ENCODE measurements at places on chromosomes 16 and 17.

DNA sequence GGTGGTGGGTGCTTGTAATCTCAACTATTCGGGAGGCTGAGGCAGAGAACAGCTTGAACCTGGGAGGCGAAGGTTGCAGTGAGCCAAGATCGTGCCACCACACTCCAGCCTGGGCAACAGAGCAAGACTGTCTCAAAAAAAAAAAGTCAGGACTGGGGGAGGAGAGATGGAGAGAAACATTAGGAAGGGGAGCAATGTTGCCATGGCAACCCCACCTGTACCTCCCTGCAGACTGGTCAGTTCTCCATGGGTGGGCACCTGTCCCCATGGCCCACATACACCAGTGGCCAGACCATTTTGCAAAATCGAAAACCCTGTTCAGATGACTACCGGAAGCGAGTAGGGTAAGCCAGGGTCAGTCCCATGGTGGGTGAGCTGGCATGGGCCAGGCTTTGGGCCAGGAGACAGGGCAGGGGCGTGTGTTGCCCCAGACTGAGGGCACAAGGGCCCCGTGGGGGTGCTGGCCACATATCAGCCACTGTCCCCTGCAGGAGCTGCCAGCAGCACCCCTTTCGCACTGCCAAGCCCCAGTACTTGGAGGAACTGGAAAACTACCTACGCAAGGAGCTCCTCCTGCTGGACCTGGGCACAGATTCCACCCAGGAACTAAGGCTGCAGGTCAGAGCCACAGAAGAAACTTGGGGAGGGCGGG, 14.0 kb downstream of the TSNAXIP1 start:
- H3K36me3 ChIP-seq = no peaks in the 10 kb centered on the region
- no peaks in the 10 kb centered on the region for H3K27me3 ChIP-seq

DNA sequence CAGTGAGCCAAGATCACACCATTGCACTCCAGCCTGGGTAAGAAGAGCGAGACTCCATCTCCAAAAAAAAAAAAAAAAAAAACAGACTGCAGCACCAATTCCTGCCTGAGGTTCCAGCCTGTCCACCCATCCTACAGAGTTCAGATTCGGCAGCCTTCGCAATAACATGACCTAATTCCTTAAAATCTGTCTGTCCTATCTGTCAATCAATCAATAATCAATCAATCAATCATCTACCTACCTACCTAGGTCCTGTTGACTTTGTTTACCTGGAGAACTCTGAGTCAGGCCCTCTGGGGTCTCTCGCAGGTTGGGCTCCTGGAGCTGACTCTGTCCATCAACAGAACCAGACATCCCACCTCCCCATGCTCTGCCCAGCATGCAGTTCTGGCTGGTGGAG, 236.7 kb downstream of the ENGASE start:
- peaks cover 71% of the 10 kb centered on the region for H3K27me3 ChIP-seq
- no peaks in the 10 kb centered on the region for H3K4me1 ChIP-seq
- no peak for DNase-seq
- no peak overlapping the region for H3K4me3 ChIP-seq

GRCh38 chr16:2155977-2156848, 631 bp downstream of the TRAF7 start:
- DNase-seq = peak; percentile 46
- peak overlapping the region; percentile 82 for H3K4me3 ChIP-seq
- peaks cover 6% of the 10 kb centered on the region for H3K4me1 ChIP-seq
- no peaks in the 10 kb centered on the region for H3K27me3 ChIP-seq
- H3K36me3 ChIP-seq = peaks cover 12% of the 10 kb centered on the region

- peak; percentile 58 for DNase-seq
- no peaks in the 10 kb centered on the region for H3K36me3 ChIP-seq
- peaks cover 7% of the 10 kb centered on the region for H3K27me3 ChIP-seq
- H3K4me1 ChIP-seq = no peaks in the 10 kb centered on the region
- no peak overlapping the region for H3K4me3 ChIP-seq
- no peak overlapping the region for H3K27ac ChIP-seq
Observed at GRCh38 chr17:33140413-33141099, 148.9 kb downstream of the SPACA3 start.

- H3K27me3 ChIP-seq = no peaks in the 10 kb centered on the region
- peak; percentile 68 for DNase-seq
- H3K36me3 ChIP-seq = no peaks in the 10 kb centered on the region
- no peak overlapping the region for H3K27ac ChIP-seq
Observed at GRCh38 chr16:11611871-11612664, 25.3 kb upstream of the LITAF start.

DNA sequence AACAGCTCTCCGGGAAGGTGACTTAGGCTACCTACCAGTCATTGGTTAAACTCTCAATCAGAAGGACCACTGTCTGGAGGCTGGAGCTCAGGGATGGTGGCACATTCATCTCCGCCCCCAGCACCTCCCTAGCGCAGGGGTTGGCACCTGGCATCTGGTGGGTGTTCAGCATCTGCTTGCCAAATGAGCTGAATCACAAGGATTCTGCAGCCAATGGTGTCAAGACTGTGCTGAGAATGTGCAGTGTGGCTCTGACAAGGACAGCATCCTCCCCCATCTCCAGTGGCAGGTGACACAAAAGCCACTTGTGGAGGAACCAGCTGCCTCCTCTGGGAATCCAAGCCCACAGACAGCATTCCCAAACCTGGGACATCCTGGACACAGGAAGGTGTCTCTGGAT, 35.2 kb downstream of the PLXDC1 start:
- H3K4me1 ChIP-seq = no peaks in the 10 kb centered on the region
- no peak overlapping the region for H3K4me3 ChIP-seq
- DNase-seq = no peak

- DNase-seq = peak; percentile 87
- peaks cover 11% of the 10 kb centered on the region for H3K4me1 ChIP-seq
- H3K4me3 ChIP-seq = no peak overlapping the region
- no peak overlapping the region for H3K27ac ChIP-seq
Observed at GRCh38 chr17:48483471-48484131, 47.2 kb downstream of the HOXB1 start.

DNA sequence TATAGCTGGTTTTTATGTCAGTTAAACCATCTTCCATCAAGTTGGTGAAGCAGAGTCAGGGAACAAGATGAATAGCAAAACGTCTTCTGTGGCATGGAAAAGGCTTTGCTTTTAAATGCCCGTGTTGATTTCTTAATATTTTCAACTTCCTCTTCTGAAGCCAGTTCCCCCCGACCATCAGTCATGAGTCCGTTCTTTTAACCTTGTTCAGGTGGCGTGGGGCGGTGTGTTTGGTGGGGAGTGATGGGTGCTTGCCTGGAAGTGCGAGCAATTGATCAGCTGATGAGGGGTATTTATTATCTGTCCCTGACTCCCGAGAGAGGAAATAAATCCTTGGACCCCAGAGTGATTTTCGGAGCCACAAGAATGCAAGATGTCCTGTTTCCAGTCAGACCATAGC, 147.1 kb downstream of the WWOX start:
- no peaks in the 10 kb centered on the region for H3K27me3 ChIP-seq
- peaks cover 7% of the 10 kb centered on the region for H3K4me1 ChIP-seq
- H3K36me3 ChIP-seq = no peaks in the 10 kb centered on the region
- H3K4me3 ChIP-seq = no peak overlapping the region

DNA sequence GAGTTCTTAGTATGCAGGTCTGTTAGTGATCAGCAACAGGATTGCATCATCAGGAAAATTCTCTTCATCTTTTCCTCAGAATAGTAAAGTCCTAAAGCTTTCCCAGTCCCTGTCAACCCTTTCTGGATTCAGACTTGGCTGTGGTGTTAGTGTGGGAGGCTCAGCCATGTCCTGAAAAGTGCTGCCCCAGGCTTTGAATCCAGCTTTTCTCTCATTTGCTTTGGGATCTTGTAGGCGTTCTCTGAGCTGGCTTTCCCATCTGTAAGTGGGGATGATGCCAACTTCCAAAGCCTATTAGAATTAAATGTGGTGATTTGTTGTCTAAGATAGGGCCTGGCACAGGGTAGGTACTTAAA, 3.0 kb downstream of the ALKBH5 start:
- no peak for DNase-seq
- no peak overlapping the region for H3K4me3 ChIP-seq
- no peaks in the 10 kb centered on the region for H3K27me3 ChIP-seq
- peaks cover 63% of the 10 kb centered on the region for H3K4me1 ChIP-seq

DNA sequence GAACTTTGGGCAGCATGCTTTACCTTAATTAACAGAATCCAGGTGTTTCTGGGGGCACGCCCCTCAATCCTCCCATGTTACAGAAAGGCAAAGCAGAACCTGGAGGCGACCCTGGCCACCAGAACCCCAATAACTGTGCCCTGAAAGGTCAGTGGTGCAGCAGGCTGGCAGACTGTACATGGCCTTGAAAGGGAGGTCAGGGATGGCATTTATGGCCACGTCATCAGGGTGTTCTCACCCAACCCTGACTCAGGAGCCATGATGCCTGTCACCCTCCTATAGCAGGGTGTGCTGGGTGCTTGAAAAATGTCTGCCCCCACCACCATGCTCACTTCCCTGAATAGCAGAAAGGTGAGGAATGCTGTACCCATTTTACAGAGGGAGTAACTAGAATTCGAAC, 177.7 kb downstream of the TMEM132E start:
- H3K27ac ChIP-seq = no peak overlapping the region
- H3K4me1 ChIP-seq = no peaks in the 10 kb centered on the region
- H3K27me3 ChIP-seq = peaks cover 4% of the 10 kb centered on the region
- H3K4me3 ChIP-seq = no peak overlapping the region

GRCh38 chr17:81983639-81984373, 6.4 kb downstream of the ASPSCR1 start:
- H3K4me1 ChIP-seq = peaks cover 23% of the 10 kb centered on the region
- no peak overlapping the region for H3K27ac ChIP-seq
- DNase-seq = peak; percentile 53
- H3K36me3 ChIP-seq = peaks cover 2% of the 10 kb centered on the region
- H3K27me3 ChIP-seq = no peaks in the 10 kb centered on the region
- no peak overlapping the region for H3K4me3 ChIP-seq

GRCh38 chr16:1812732-1813163, 13.9 kb downstream of the HAGH start:
- H3K36me3 ChIP-seq = peaks cover 9% of the 10 kb centered on the region
- no peak overlapping the region for H3K4me3 ChIP-seq
- peak; percentile 87 for DNase-seq
- H3K27ac ChIP-seq = no peak overlapping the region
- peaks cover 3% of the 10 kb centered on the region for H3K4me1 ChIP-seq
- no peaks in the 10 kb centered on the region for H3K27me3 ChIP-seq

DNA sequence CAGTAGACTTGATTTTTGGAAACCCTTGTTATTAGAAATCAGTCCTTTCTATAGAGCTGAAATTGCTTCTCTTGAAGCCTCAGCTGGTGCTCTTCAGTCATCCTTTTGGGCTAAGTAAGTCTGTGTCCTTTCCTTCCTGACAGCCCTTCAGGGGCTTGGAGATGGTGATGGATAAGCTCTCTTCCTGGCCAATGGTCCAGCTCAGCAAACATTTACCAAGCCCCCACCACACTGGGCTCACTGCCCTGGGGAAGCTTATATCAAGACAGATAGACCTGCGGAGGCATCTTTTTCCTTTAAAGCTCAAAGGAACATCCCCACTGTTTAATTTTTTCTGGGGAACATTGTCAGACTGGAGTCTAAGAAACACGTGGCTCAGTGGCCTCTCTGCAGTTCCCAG, 139.6 kb downstream of the HAPSTR1 start:
- H3K4me1 ChIP-seq = no peaks in the 10 kb centered on the region
- peaks cover 3% of the 10 kb centered on the region for H3K27me3 ChIP-seq
- no peaks in the 10 kb centered on the region for H3K36me3 ChIP-seq
- no peak overlapping the region for H3K4me3 ChIP-seq

DNA sequence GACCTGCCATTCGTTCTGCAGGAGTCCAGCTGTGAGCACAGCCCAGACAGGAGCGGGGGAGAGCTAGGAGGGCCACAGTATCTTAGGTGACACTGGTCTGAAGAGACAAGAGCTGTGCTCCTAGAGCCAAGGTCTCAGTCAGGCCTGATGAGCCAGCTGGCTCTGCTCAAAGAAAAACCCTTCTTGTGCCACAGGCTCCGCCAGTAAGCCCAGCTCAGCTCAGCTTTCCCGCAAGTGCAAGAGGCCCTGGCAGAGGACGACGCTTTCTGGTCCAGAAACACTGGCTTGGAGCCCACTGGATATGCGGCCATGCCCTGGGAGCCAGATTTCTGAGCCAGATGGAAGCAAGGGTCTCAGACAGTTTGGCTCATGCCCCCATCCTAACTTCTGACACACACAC, 23.9 kb downstream of the PEMT start:
- H3K36me3 ChIP-seq = no peaks in the 10 kb centered on the region
- no peak overlapping the region for H3K4me3 ChIP-seq
- DNase-seq = no peak
- no peaks in the 10 kb centered on the region for H3K27me3 ChIP-seq
- H3K4me1 ChIP-seq = no peaks in the 10 kb centered on the region

DNA sequence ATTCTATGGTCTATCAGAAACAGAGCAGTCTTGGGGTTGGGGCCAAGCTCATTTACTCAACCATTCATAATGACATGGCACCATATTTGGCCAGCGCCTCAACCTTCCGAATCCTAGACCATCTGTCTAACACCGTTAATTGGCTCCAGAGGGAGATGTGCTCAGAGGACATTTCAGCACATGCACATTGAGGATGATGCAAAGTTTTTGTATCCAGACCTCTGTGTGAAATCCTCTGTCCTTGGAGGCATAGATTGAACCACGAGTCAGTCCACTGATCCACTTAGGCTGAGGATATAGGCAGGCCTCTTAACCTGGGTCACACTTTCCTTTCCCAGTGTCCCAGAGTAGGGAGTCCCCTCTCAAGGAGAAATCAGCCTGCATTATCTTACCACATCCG, 85.5 kb downstream of the SHISA6 start:
- H3K27me3 ChIP-seq = no peaks in the 10 kb centered on the region
- H3K4me1 ChIP-seq = no peaks in the 10 kb centered on the region
- no peak overlapping the region for H3K4me3 ChIP-seq
- no peaks in the 10 kb centered on the region for H3K36me3 ChIP-seq

DNA sequence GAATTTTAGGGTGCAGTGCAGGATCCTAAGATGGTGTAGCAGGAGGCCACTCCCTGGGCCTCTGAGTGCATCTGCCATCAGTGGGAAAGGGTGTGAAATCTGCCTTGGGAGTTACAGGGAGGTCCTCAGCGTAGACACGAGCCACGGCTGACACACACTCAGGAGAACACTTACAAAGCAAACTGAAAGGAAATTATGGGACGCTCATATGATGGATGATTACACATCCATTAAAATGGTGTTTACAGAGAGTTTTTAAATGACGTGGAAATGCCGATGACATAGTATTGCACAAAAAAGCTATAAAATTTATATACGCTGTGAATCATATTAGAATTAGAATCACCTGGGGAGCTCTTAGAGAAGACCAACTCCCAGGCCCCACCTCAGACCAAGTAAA, 175.2 kb downstream of the CCDC182 start:
- no peak for DNase-seq
- no peak overlapping the region for H3K27ac ChIP-seq
- no peaks in the 10 kb centered on the region for H3K4me1 ChIP-seq
- H3K4me3 ChIP-seq = no peak overlapping the region

- H3K4me1 ChIP-seq = no peaks in the 10 kb centered on the region
- H3K36me3 ChIP-seq = no peaks in the 10 kb centered on the region
- H3K4me3 ChIP-seq = no peak overlapping the region
Observed at GRCh38 chr16:49011901-49012300, 269.7 kb downstream of the CBLN1 start.

- H3K4me3 ChIP-seq = no peak overlapping the region
- no peak overlapping the region for H3K27ac ChIP-seq
- H3K4me1 ChIP-seq = peaks cover 15% of the 10 kb centered on the region
Observed at GRCh38 chr16:16008666-16009065, 59.2 kb downstream of the ABCC1 start.

All from common myeloid progenitor, CD34-positive (primary cell).